ENCODE measurements at places on chromosomes 1 and 21.
A peak's percentile ranks its signal among the peaks of the same experiment; 100 is the strongest.

GRCh38 chr1:231694075-231694431 lies 67.5 kb downstream of the DISC1 start:
- DNase-seq = no peak

DNA sequence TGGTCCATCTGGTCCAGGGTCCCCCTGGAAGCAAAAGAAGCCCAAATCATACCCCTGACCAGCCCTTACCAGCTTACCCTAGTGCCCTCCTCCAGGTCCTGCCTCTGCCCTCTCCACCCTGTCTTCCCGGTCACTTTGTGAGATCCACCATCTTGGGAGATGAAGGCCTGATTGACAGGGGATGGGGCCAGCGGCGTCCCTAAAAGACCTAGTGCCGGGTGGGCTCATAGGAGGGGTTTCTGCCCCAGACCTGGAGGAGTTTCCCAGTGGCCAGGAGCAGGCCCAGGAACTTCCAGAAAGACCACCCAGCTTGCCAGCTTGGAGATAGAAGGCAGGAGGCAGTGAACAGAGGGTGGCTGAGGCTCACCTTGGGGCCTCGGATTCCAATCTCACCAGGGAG lies 5.4 kb downstream of the COL9A2 start:
- no peak for DNase-seq

DNA sequence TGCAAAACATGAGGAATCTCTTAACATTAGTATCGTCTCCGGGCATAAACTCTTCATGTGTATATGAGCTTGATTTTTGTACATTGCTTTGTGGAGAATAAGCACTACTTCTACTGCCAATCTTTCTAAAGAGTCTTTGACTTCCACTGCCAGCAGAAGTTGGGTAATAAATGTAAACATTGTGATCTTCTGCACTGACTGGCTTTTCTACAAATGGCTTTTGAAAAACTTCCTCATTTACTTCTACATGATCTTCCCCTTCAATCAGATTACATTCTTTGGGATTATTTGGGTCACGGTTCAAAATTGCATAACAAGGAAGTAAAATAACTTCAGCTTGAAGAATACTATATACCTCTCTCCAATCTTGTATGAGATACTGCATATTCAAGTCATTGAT lies 30.4 kb upstream of the SLC44A5 start:
- DNase-seq = no peak

GRCh38 chr1:21105807-21106206 lies 70.9 kb downstream of the EIF4G3 start:
- no peak for DNase-seq

GRCh38 chr1:209673631-209674417 lies 1.4 kb upstream of the G0S2 start:
- no peak for DNase-seq

GRCh38 chr1:243598433-243598832 lies 251.6 kb downstream of the AKT3 start:
- no peak for DNase-seq

GRCh38 chr21:31235671-31236450 lies 108.2 kb downstream of the TIAM1 start:
- no peak for DNase-seq

- no peak for DNase-seq
Measured at GRCh38 chr1:169392406-169392805, 24.4 kb downstream of the BLZF1 start.

DNA sequence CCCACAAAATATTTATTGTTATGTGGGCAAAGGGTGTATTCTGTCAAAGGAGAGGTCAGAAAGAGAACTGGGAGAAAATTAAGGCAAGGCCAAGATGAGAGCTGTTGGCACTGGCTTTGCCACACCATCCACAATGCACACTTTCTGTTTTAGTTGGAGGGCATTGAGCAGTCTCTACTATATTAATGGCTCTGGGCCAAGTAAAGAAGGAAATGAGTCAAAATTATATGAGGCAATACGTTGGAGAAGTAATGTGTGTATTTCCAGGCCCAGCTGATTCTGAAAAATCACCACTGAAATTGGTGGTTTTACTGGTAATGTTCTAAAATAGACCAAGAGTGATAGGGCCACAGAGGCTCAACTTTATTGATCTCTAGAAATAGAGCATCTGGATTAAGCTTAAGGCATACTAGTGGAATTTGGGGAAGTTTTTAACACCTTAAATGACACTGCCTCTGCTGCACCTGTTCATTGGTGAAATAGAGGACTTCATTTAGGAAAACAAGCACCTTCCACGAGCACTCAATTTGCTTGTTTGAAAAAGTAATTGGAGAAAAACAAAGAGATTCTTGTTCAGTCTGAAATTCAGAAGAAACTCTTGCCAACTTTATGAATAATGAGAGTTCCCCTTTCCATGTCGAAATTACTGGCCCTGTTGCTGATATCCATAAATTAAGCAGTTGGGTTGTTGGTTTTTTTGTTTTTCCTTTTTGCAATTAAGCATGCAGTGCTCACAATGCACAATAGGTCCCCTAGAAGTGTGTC lies 424.9 kb downstream of the ADGRL2 start:
- no peak for DNase-seq

DNA sequence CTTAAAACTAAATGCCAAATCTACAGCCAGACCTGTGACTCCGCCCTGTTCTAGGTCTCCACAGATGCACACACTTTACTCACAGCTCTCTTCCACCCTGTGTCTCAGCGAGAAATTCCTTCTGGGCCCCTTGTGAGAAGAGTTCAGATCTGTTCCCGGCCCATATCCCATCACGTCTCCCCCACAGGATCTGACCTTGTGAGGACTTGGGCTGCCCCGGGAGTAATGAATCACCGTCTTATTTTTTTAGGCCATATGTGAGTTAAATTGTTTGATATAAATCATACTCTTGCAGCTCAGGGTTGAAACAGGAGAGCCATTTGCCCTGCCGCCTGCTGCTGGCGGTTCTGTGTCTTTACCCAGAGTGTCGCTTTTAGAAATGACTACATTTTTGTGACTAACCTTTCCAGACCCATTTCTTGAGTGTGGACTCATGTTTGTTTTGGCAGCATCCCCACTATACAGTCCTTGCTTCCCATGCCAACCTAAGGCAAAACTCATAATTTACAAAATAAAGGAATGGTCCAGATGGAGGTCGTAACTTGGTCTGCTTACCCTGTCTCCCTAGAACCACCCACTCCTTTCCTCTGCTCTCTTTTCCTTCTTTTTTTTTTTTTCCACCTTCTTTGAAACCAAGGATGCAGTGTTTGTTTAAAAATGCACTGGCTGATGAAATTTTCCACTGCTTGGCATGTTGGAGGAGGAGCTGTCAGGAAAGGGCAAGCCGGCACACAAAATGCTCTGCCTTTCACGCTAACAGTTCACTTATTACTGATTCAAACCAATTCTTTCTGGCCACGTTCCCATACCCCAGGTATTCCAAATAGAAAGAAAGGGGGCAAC lies 98.0 kb upstream of the C1orf105 start:
- DNase-seq = peak; percentile 83

DNA sequence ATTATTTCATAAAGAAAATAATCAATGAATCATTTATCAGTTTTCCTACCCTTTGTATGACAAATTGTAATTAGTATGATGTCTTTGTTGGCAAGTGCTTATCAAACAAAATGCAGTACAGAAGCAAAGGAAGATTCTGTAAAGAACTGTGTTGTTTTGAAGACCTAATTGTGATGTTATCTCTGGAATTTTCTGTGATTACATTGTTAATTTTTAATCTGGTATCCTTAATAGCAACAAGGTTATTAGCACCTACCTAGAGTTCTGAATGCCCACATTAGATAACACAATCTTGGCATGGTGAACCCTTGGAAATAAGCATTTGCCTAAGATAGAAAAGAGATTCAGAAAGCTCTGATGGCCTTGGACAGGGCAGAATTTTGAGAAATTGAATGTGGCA lies 274.1 kb upstream of the ST6GALNAC5 start:
- DNase-seq = no peak

- no peak for DNase-seq
Measured at GRCh38 chr1:84089465-84089864, 54.6 kb upstream of the PRKACB start.

DNA sequence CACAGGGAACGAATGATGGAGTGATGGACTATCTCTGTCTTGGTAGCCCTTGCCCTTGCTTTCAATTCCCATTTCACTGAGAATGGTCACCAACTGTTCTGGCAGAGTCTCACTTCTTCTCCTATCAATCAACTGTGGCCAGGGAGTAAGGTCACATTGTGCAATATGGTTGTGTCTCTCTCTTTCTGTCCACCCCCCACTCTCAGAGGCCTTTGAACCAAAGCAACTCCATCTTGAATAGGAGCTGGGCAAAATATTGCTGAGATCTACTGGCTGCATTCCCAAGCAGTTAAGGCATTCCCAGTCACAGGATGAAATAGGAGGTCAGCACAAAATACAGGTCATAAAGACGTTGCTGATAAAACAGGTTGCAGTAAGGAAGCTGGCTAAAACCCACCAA lies 36.7 kb downstream of the NTMT2 start:
- no peak for DNase-seq

- DNase-seq = no peak
Measured at GRCh38 chr1:150554086-150554452, 4.9 kb downstream of the ADAMTSL4 start.

- no peak for DNase-seq
Measured at GRCh38 chr1:173062150-173062938, 11.6 kb upstream of the TNFSF18 start.

- no peak for DNase-seq
Measured at GRCh38 chr1:111099289-111099688, 40.6 kb downstream of the DRAM2 start.

GRCh38 chr1:20587661-20588053 lies 1.2 kb upstream of the CDA start:
- DNase-seq = no peak

- no peak for DNase-seq
Measured at GRCh38 chr1:100353071-100353801, 930 bp downstream of the CDC14A start.

DNA sequence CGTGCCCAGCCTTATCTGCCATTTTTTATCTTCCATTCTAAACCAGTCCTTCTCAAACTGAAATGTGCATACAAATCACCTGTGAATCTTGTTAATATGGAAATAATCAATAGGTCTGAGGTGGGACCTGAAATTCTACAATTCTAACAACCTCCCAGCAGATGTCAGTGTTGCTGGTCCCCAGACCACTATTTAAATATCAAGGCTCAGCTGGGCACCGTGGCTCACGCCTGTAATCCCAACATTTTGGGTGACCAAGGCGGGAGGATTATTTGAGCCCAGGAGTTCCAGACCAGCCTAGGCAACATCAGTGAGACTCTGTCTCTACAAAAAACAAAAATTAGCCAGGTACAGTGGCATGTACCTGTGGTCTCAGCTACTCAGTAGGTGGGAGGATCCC lies 4.1 kb downstream of the UQCRHL start:
- DNase-seq = no peak

DNA sequence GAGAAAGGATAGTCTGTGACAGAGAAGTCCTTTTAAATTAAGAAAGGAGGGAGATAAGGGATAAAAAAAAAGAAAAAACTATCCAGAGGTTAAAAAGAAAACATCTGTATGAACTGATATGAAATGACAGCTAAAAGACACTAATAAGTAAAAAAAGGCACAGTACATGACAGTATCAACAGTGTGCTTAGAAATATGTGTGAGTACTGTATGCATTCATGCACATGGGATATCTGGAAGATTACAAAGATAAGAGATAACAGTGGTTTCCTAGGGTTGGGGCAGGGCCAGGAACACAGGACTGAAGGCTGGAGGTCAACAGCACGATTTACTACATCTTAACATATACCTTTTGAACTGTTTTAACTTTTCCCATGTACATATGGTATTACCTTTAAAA lies 13.3 kb downstream of the PTP4A2 start:
- DNase-seq = no peak

GRCh38 chr1:155128755-155129473 lies 1.2 kb downstream of the EFNA1 start:
- DNase-seq = no peak

GRCh38 chr1:231940701-231941100 lies 314.1 kb downstream of the DISC1 start:
- DNase-seq = no peak

All from renal pelvis (tissue), 12 donors.